Suppressor macrophage treated with lipopolysaccharide for 1 hour (primary cell): ENCODE measurements at places on chromosomes 12 and 14.

DNA sequence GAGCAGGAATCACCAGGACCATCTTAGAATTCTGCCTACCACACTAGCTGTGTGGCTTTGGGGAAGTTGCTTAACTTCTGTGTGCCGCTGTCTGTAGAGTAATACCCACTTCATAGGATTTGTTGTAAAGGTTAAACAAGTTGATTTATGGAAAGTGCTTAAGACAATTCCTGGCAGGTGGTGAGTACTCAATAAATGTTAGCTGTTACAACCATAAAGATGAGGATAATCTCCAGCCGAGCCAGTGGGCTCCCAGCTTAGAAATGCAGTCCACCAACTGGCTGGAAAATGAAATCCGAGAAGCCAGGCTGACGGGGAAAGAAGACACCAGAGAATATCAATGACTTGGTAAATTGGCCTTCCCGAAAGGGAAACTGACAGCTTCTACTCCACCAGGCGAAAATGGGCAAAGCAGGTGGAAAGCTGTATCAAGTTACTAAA is 173.5 kb downstream of the CHST11 start:
- no peak for DNase-seq

DNA sequence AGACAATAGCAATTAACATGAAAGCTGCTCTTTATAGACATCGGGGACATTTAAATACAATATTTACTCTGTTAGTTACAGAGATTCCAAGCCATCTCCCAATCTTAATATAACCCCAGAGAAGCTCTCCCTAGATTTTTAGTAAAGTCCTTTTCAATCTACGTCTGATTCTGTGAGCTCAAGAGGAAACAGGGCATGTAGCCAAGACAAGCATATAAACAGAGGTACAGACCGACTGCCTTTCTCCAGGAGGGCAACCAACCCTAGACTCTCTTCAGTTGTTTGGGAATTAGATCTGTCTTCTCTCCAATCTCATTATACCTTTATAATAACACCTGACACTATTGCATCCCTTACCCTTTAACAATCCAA is 57.4 kb downstream of the TMTC1 start:
- no peak for DNase-seq

DNA sequence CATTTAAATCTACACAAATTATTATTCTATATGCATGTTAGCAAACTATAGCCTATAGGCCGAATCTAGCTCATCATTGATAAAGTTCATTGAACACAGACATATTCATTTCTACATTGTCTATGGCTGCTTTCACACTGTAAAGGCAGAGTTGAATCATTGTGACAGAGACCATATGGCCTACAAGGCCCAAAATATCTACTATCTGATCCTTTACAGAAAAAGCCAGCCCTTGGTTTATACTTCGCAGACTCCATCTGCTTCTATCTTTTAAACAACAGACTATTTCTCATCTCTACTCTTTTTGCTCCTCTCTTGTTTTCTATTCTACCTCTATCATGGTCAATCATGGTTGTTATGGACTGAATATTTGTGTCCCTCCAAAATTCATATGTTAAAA is 190.7 kb downstream of the EXOC5 start:
- no peak for DNase-seq

- no peak for DNase-seq
Measured at GRCh38 chr12:128353301-128353700, 86.3 kb downstream of the TMEM132C start.

- peak; percentile 67 for DNase-seq
Measured at GRCh38 chr12:14774906-14775635, 28.2 kb downstream of the WBP11 start.

- no peak for DNase-seq
Measured at GRCh38 chr14:80681651-80682050, 259.9 kb downstream of the CEP128 start.

- DNase-seq: no peak
Measured at GRCh38 chr12:46374310-46374709, 1.7 kb upstream of the SLC38A2 start.

- no peak for DNase-seq
Measured at GRCh38 chr12:21751517-21751916, 23.0 kb downstream of the KCNJ8 start.

DNA sequence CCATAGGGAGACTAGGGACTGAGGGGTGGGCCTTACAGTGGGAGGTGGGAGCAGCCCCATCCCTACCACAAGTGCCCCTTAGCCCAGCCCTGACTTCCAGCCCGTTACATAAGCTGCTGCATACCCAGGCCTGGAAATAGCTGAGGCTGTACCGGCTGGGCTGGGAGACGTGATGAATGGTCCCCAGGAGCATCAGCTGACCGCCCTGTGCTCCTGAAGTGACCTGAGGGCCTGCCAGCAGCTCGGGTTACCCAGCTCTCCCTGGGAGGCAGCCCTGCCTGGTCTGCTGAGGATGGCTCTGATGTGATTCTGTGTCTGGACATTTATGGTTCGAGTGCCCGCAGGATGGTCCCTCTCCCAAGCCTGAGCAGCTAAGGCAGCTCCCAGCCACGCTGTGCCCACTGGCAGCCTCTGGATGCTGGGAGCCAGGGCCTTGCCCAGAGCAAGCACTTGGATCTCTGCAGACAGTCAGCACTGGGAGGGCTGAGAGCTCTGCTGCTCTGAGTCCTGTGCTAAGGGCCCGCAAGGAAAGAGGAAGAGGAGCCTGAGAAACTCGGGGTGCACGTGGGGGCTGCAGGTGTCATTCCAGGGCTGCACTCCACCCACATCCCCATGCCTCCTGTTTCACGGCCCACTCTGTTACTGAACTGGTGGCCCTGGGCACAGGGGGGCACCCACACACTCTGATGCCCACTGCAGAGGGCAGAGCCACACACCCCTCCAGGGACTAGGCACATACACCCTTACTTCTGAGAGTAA is 20.5 kb downstream of the TAMALIN start:
- no peak for DNase-seq

DNA sequence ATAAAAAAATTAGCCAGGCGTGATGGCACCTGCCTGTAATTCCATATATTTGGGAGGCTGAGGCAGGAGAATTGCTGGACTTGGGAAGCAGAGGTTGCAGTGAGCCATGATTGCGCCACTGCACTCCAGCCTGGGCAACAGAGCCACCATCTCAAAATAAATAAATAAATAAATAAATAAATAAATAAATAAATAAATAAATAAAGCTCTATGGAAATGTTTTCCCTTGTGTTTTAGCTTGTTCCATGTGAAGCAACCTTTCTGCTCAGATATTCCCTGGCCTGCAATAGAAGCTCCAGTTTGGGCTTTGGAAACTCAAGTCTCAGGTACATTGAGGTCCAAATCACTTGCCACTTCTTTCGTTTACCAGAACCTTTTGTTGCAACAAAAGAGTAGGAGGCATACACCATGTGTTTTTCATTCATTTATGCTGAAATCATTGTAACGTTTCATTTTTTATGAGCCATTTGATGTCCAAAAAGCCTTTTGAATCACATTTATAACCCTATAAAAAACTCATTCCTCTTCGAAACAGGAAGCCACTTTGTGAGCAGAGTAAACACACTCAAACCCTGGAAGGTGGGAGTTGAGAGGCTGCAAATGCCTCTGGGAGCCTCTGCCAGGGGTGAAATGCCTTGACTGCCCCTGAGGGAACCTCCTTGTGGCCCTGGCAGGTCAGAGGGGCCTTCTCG is 376.6 kb upstream of the TBX3 start:
- no peak for DNase-seq

DNA sequence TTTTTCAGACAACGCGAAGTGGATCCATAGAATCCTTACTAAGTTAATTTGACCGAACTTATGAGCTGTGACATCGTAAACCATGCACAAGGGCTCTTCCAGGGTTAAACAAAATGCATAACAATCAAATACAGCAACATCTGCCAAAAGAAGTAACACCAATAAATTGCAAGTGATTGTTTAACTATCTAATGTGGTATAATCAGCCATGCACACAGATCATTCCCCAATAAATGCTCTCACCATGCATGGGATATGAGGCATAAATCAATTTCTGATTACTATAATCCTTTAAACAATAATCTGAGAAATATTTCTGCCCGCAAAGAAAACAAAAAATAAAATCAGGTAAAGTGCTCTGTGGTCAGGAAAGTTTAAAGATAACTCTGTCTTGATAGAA is 7.7 kb upstream of the PLEKHG7 start:
- DNase-seq: no peak

DNA sequence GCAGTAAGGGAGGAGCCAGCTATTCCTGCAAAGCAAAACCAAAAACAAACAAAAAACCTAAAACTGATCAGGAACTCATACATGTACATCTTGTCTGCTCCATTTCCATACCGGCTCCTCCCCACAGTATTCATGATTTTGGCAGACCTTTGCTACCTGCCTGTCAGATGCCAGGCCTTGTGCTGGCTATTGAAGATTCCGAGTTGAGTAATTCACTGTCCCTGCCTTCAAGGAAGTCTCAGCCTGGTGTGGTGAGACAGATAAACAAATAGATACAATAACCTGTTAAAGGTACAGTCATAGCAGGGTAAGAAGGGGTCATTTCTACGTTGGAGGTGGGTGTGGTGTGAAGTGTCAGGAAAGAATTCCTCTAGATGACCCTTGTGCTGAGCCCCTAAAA is 42.7 kb downstream of the SUSD6 start:
- DNase-seq: no peak

DNA sequence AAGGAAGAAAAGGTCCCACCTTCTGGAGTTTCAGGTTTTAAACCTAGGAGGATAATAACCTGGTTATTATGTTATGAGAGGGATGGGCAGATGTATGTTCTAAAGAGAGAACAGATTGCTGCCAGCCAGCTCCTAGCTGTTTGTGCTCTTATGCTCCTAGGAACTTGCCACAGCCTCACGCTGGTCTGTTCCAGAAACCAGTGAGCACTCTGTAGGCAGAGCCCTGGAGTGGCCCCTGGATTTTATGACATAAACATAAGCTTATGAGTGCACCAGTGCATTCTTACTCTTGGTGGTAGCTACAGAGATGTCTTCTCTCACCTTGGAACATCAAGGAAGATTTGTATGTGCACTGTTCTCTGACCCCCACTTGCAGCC is 27.7 kb downstream of the KLC1 start:
- DNase-seq: no peak

DNA sequence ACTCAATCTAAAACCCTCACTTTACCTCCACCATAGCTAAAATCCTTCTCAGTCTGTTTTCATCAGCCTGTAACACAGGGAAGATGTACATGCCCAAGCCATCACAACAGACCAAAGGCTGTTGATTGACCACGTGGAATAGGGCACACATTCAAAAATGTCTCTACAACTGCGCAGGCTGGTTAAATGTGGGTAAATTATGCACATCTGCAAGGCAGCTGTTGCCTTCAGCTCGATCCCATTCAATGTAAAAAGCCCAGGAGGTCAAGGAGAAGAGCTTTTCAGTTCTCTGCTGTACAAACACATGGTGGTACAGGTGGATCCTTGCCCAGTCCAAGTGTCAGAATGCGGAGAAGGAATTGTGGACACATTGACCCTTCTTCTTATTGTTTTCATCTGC is 354.0 kb downstream of the FLRT2 start:
- DNase-seq: no peak

- peak; percentile 36 for DNase-seq
Measured at GRCh38 chr12:47941475-47941780, 22.0 kb upstream of the TMEM106C start.

GRCh38 chr14:60294411-60295069 is 45.5 kb downstream of the PPM1A start:
- no peak for DNase-seq

- no peak for DNase-seq
Measured at GRCh38 chr12:103957865-103958388, 7.7 kb upstream of the TDG start.

- DNase-seq: no peak
Measured at GRCh38 chr14:49767270-49767570, 733 bp upstream of the KLHDC2 start.

GRCh38 chr12:113368331-113368730 is 9.9 kb downstream of the PLBD2 start:
- no peak for DNase-seq
